ENCODE measurements at places on chromosomes 5 and 9. TPM values are rescaled to one million over a fixed set of nuclear protein-coding genes. Genes with fewer than 3 reads are reported as not detected.
A peak's percentile ranks its signal among the peaks of the same experiment; 100 is the strongest.

Gene TEX48
- not detected for total RNA-seq

Gene CAMK4
- 79.7 TPM for total RNA-seq

Gene RNF183
- total RNA-seq: not detected

Gene PCDHGA10
- total RNA-seq: not detected

Gene SHOC1
- not detected for total RNA-seq

Gene SMIM33
- total RNA-seq: not detected

Gene MYMK
- total RNA-seq: not detected

DNA sequence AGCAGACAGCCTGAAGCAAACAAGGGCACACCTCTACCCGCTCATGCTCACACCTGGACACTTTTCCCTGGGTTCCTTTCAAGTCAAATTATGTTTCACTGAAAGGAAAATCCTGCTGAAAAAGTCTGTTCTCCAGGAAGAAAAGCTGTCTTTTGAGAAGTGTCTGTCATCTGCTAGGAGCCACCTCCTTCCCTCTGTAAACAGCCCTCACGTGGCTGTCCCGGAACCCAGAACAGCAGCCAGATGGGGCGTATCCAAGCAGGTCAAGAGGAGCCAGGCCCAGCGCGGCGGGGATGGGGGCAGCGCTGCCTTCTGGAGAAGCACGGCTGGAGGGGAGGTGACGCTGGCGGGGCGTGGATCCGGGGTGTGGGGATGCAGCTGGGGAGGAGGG is at the start of gene PNPLA7:
Gene PNPLA7 (minus strand): TSS at position 172 of the 391 bp plus-strand sequence. CDS start 205 bp downstream, outside the sequence.
- H3K27me3 ChIP-seq: no peaks in the 10 kb centered on the region
- H3K36me3 ChIP-seq: peaks cover 12% of the 10 kb centered on the region
- H3K4me1 ChIP-seq: peaks cover 14% of the 10 kb centered on the region
- H3K27ac ChIP-seq: peak within 1 kb of the TSS; percentile 71

- DNase-seq: no peak
- no peaks in the 10 kb centered on the region for H3K4me1 ChIP-seq
- H3K27ac ChIP-seq: no peak overlapping the region
These were observed 146.7 kb upstream of the COL5A1 start for GRCh38 chr9:134494905-134495304.

GRCh38 chr9:117095081-117095480 is 319.8 kb downstream of the ASTN2 start:
- H3K36me3 ChIP-seq: no peaks in the 10 kb centered on the region
- DNase-seq: no peak
- no peak overlapping the region for H3K4me3 ChIP-seq
- no peak overlapping the region for H3K27ac ChIP-seq

DNA sequence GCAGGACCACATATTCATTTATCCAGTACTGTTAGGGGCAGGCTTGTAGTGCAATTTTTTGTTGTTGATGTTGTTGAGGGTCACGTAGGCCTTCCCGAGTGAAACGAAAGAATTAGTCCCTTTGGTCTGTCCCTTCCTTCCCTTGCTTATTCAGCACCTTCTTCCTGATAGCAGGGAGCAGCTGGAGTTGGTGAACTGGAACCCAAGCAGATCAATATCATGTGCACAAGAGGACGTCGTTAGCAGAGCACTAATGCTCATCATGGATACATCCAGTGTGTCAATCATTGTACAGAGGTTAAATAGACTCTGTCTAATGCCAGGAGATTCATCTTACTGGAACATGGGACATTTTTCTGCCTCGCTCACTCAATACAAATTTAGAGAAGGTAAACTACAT is 33.0 kb upstream of the MAP1B start:
- H3K27me3 ChIP-seq: peaks cover 6% of the 10 kb centered on the region
- H3K36me3 ChIP-seq: no peaks in the 10 kb centered on the region
- no peaks in the 10 kb centered on the region for H3K4me1 ChIP-seq
- no peak overlapping the region for H3K27ac ChIP-seq

- no peaks in the 10 kb centered on the region for H3K36me3 ChIP-seq
- H3K4me1 ChIP-seq: no peaks in the 10 kb centered on the region
- H3K27me3 ChIP-seq: no peaks in the 10 kb centered on the region
- DNase-seq: no peak
These were observed 698.0 kb upstream of the WWC1 start for GRCh38 chr5:167593329-167594060.

DNA sequence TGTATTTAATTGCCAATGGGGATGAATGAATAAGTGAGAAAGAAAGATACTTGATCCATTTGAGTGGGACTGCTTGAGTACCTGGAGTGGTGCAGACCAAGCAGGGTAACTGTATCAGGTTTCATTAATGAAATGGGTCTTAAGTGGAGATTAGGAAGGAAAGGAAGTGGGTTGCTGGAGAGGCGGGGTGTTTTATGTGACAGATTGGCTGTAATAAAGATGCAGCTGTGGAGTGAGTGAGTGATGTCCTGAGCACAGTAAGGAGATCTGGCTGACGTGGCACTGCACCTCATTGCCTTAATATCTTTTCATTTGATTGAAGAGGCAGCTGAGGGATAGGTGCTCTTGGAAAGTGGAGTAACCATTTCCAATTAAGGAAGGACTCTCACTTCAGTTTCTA is 161.0 kb upstream of the CCDC152 start:
- H3K4me3 ChIP-seq: no peak overlapping the region
- no peaks in the 10 kb centered on the region for H3K36me3 ChIP-seq
- H3K4me1 ChIP-seq: no peaks in the 10 kb centered on the region
- DNase-seq: no peak

DNA sequence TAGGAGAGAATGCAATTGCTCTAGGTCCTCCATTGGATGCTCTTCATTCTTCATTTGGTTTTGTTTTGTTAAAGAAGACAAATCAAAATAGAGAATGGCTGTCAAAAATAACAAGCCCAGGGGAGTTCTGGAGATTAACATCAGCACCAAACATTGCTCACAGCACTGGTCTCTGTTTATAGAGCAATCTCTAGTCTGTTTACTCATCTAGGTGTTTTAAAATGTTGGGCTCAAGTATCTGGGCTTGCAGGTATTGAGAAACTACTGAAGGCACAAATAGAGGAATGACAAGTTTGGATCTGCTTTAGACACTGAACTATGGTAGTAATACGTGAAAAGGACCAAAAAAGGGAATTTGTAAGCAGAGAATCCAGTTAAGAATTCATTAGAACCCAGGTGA is 77.0 kb upstream of the TMC1 start:
- H3K4me1 ChIP-seq: peaks cover 29% of the 10 kb centered on the region
- DNase-seq: no peak
- H3K36me3 ChIP-seq: no peaks in the 10 kb centered on the region
- peak overlapping the region; percentile 92 for H3K27ac ChIP-seq

- H3K4me1 ChIP-seq: peaks cover 5% of the 10 kb centered on the region
- no peak for DNase-seq
- no peak overlapping the region for H3K27ac ChIP-seq
- peaks cover 12% of the 10 kb centered on the region for H3K27me3 ChIP-seq
- H3K4me3 ChIP-seq: no peak overlapping the region
- H3K36me3 ChIP-seq: no peaks in the 10 kb centered on the region
These were observed 6.7 kb upstream of the LCN1 start for GRCh38 chr9:135514342-135515082.

DNA sequence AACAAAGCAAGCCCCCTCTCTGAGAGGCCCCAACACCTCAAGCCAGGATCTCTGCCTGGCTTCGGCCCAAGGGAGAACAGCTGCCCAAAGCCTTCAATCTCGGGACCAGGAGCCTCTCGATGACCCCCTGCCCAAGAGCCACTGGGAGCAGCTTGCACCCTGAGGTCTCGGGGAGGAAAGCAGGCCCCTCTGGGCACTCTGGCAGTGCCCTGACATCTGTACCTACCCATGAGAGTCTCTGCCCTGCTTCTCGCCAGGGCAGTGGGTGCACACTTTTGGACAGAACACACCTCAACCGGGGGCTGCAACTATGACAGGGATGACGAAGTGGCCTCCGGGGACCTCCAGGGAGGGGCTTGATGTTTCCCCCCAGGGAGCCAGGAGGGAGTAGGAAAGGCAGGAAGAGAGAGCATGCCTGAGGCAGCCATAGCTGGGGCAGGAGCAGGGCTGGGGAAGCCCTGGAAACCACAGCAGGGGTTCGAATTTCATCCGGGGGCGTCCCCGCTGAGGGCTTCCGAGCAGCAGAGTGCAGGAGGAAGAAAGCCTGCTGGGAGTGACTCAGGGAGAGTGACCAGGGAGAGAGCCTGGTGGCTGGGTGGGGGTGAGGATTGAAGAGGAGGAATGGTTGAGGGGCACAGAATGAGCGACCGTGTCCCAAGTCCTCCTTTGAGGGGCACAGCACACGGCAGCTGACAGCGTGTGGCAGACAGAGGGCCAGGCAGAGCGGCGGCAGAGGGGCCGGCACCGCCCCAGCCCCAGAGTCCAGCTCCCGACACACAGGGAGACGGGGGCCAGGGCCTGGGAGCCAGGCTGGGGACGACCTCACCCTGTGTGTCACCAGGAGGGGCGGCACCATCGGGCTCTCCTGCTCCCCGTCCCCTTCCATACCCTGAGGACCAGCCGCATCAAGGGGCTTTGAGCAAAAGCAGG is 1.8 kb downstream of the LPCAT1 start:
- peak overlapping the region; percentile 82 for H3K4me3 ChIP-seq
- H3K4me1 ChIP-seq: peaks cover 40% of the 10 kb centered on the region
- H3K27me3 ChIP-seq: no peaks in the 10 kb centered on the region
- peaks cover 26% of the 10 kb centered on the region for H3K36me3 ChIP-seq

DNA sequence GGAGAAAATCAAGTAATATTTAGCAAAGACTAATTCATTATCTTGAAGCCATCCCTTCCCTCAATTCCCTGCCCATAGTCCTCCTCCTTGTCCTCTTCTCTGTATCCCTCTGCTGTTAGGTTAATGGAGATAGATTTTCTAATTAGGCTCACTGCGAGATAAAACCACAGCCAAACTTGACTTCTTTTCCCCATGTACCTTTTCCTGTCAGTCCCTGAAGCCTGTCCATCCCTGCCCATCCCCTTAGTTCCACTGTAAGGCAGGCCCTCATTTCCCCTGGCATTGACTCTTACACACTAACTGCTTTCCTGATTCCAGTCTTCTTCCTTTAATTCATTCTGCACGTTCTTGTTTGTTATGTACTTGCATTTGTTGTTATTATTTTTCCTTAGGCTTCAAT is 1.2 kb downstream of the TLR4 start:
- H3K36me3 ChIP-seq: no peaks in the 10 kb centered on the region
- DNase-seq: no peak
- H3K27me3 ChIP-seq: peaks cover 6% of the 10 kb centered on the region
- H3K27ac ChIP-seq: no peak overlapping the region
- H3K4me3 ChIP-seq: no peak overlapping the region

GRCh38 chr9:121784731-121785411 is 133.4 kb downstream of the DAB2IP start:
- no peak overlapping the region for H3K4me3 ChIP-seq
- peaks cover 8% of the 10 kb centered on the region for H3K4me1 ChIP-seq
- H3K27me3 ChIP-seq: peaks cover 3% of the 10 kb centered on the region
- DNase-seq: no peak
- H3K36me3 ChIP-seq: no peaks in the 10 kb centered on the region

DNA sequence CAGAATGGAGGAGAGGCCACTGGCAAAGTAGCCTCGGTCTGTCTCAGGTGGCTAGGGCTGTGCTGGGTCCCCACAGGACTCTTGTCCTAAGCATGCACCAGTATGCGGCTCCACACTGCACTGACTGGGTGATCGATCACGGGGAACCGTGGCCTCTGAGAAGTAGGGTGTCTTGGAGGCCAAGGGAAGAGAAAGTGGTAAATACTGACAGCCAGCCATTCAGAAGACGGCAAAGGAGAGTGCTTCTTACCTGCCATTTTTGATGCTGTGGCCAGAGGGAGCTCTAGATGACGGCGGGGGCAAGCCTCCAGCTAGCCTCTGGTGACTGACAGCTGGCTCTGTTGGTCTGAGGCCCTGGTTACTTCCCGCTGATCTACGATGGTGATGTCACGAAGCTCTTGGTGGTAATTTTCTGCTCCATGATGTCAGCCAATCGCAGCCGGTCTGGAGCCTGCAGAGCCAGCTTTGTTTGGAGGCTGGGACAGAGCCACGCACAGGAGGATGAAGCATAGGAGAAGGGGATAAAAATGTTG is 40.4 kb upstream of the GADD45G start:
- no peak for DNase-seq
- H3K27me3 ChIP-seq: no peaks in the 10 kb centered on the region
- no peaks in the 10 kb centered on the region for H3K36me3 ChIP-seq

- H3K4me3 ChIP-seq: no peak overlapping the region
- no peaks in the 10 kb centered on the region for H3K27me3 ChIP-seq
- no peaks in the 10 kb centered on the region for H3K4me1 ChIP-seq
- H3K36me3 ChIP-seq: no peaks in the 10 kb centered on the region
- H3K27ac ChIP-seq: no peak overlapping the region
These were observed 28.3 kb downstream of the FGF10 start for GRCh38 chr5:44360919-44361318.

- DNase-seq: no peak
- peaks cover 90% of the 10 kb centered on the region for H3K27me3 ChIP-seq
- no peak overlapping the region for H3K27ac ChIP-seq
- H3K36me3 ChIP-seq: peaks cover 4% of the 10 kb centered on the region
These were observed 622 bp upstream of the ISL1 start for GRCh38 chr5:51382521-51383130.

- no peak overlapping the region for H3K27ac ChIP-seq
- H3K4me1 ChIP-seq: no peaks in the 10 kb centered on the region
- no peak for DNase-seq
- no peaks in the 10 kb centered on the region for H3K36me3 ChIP-seq
- peaks cover 7% of the 10 kb centered on the region for H3K27me3 ChIP-seq
- H3K4me3 ChIP-seq: no peak overlapping the region
These were observed 32.2 kb upstream of the LECT2 start for GRCh38 chr5:135986891-135987401.

GRCh38 chr5:399296-400281 is 43.4 kb upstream of the EXOC3 start:
- peak overlapping the region; percentile 42 for H3K4me3 ChIP-seq
- peak; percentile 77 for DNase-seq
- H3K36me3 ChIP-seq: peaks cover 40% of the 10 kb centered on the region
- peak overlapping the region; percentile 89 for H3K27ac ChIP-seq
- H3K4me1 ChIP-seq: peaks cover 39% of the 10 kb centered on the region

DNA sequence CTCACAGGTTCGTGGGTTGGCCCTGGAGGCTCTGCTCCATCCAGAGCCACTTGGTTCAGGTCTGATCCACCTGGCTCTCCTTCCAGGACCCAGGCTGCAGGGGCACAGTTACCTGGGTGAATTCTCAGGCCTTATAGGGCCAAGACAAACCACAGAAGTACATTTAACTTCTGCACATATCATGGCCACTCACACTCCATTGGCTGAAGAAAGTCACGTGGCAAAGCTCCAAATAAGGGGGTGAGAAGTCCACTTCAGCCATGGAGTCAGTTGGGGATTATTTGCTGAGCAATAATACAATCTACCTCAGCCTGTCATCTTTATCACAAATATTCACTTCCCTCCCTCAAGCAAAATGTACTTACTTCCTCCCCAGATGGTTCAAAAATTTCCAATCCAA is 83.6 kb downstream of the MACROH2A1 start:
- H3K27me3 ChIP-seq: no peaks in the 10 kb centered on the region
- no peak for DNase-seq
- H3K27ac ChIP-seq: no peak overlapping the region

- H3K36me3 ChIP-seq: no peaks in the 10 kb centered on the region
- DNase-seq: no peak
- H3K4me1 ChIP-seq: no peaks in the 10 kb centered on the region
These were observed 71.4 kb downstream of the MYO10 start for GRCh38 chr5:16864631-16865131.

All from activated CD8-positive, alpha-beta T cell treated with anti-CD3 and anti-CD28 coated beads for 36 hours (primary cell).